ENCODE measurements at places on chromosomes 12 and 14. TPM values are rescaled to one million over a fixed set of nuclear protein-coding genes. Genes with fewer than 3 reads are reported as not detected.

DNA sequence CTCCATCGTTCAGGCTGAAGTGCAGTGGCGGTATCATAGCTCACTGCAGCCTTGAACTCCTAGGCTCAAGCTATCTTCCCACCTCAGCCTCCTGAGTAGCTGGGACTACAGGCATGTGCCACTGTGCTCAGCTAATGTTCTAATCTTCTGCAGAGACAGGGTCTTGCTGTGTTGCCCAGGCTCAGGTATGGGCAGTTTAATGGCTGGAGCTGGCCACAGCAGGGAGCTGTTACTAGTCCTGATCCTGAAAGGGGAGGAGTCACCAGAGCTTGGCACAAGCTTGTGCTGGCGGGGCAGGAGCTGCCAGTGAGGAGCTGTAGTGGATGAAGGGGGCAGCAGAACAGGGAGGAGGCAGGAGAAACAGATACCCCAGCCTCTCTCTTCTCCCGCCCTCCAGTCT is 10.6 kb downstream of the TMEM120B start:
- DNase-seq = no peak

- peak; percentile 49 for DNase-seq
Measured at GRCh38 chr12:52698651-52699340, 4.5 kb downstream of the KRT77 start.

GRCh38 chr14:38310420-38310995 is 54.6 kb upstream of the CLEC14A start:
- no peak for DNase-seq

- no peak for DNase-seq
Measured at GRCh38 chr12:89968151-89968700, 259.6 kb upstream of the ATP2B1 start.

- no peak for DNase-seq
Measured at GRCh38 chr12:100833282-100833681, 38.7 kb downstream of the ANO4 start.

DNA sequence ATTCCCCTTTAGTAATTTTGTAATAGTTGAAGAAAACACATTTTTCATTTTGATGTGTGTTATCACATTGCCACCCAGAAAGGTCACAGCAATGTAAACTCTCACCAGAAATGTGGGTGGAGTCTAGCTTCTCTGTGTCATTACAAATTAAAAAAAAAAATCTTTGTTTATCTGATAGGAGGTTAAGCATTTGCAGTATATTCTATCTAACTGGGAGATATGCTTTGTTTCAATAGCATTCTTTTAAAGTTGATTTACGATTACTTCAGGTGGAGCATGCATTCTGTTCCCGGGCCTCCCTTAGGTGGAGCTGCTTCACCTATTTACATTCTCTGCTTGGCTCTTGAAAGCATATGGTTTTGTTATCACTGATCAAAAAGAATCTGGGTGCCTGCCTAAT is 7.8 kb downstream of the ADIPOR2 start:
- DNase-seq = no peak

DNA sequence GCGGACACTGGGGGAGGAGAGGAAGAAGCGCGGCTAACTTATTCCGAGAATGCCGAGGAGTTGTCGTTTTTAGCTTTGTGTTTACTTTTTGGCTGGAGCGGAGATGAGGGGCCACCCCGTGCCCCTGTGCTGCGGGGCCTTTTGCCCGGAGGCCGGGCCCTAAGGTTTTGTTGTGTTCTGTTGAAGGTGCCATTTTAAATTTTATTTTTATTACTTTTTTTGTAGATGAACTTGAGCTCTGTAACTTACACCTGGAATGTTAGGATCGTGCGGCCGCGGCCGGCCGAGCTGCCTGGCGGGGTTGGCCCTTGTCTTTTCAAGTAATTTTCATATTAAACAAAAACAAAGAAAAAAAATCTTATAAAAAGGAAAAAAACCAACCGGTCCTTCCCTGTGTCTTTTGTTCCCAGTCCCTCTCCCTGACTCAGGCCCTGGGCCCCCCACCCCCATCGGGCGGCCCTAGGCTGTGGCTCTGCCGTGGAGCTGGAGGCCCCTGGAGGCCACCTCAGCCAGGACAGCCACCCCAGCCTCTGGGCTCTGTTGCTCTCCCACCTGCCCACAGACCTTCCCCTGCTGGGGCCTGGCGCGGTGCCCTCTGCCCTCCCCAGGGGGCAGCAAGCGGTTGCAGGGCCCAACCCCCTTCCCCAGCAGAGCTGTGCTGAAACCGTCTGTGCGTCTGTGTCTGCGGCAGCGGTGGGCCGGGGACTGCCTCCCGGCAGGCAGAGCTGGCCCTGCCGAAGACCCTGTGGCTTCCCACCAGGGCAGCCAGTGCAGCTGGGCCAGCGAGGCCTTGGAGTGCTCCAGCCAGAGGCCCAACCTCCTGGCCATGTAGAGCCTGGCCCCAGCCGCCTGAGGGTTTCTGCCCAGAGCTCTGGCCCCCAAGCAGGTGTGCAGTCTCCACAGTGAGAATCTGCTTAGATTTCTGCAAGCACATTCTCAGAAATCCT is 4.0 kb upstream of the CRIP2 start:
- no peak for DNase-seq

GRCh38 chr14:71758229-71758951 is 173.8 kb upstream of the RGS6 start:
- DNase-seq = no peak

DNA sequence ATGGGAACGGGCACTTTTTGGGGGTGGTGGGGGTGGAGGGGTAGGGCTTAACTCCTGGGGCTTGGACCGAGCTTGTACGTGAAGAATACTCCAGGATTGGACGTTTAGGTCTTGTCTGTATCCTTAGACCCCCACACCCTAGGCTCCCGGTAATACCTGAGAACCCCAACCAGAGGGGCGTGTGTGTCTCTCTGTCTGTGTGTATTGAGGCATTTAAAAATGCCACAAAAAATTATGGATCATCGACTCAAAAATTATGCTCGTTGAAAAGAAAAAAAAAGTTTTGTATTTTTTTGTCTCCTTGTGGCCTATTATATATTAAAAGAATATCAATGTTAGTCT is 459 bp downstream of the PPFIBP1 start:
- DNase-seq = no peak

GRCh38 chr14:30573226-30573814 is 14.4 kb downstream of the G2E3 start:
- peak; percentile 46 for DNase-seq

GRCh38 chr14:101441710-101442109 is 119.6 kb upstream of the DIO3 start:
- DNase-seq = no peak

GRCh38 chr12:60194678-60195077 is 598.8 kb downstream of the SLC16A7 start:
- peak; percentile 71 for DNase-seq

- DNase-seq = peak; percentile 38
Measured at GRCh38 chr12:132158677-132159554, 14.7 kb downstream of the NOC4L start.

DNA sequence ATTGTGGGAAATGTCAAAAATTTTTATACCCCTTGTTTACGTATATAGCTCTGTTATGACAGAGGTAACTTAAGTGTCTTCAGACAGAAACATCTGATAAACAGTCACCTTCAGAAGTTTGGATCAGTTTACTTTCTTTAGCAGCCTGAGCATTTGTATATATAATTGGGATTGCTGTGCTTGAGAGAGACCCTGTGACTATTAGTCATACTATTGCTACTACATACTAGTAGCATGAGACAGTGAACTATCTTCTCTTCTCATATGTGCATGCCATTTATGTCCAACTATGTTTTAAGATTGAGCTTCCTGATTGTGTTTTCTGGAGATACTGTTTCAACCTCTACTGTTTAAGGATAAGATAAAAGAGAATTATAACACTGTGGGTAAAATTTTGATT is 101.5 kb downstream of the PDE6H start:
- no peak for DNase-seq

DNA sequence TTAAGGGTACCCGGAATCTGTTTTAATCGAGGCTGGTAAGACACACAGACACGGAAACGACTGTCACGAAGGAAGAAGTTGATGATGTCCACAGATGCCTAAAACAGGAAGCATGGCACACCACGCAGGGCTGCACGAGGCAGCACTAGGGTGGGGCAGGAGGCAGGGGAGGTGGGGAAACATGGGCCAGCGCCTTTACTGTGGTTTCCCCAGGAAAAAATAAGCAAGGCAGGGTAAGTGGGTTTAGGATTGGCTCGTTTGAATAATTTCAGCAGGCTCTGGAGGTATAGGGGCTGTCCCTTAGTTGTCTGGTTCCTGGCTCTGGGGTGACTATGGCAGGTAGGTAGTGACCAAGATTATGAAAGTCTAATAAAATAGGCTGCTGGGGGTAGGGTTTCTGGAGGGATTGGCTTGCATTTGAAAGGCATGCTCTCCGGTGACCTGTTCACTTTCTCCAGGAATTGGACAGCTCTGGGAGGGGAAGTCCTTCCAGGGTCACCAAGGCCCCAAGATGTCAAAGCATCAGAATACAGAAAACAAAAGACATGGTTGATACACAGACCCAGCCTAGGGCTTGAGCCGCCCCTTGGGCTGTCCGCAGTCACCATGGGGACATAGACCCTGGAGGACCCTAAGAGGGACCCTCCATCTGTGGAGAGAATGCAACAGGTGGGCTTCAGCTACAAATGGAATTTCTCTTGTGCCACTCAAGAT is 35.3 kb downstream of the MAP1LC3B2 start:
- DNase-seq = no peak

DNA sequence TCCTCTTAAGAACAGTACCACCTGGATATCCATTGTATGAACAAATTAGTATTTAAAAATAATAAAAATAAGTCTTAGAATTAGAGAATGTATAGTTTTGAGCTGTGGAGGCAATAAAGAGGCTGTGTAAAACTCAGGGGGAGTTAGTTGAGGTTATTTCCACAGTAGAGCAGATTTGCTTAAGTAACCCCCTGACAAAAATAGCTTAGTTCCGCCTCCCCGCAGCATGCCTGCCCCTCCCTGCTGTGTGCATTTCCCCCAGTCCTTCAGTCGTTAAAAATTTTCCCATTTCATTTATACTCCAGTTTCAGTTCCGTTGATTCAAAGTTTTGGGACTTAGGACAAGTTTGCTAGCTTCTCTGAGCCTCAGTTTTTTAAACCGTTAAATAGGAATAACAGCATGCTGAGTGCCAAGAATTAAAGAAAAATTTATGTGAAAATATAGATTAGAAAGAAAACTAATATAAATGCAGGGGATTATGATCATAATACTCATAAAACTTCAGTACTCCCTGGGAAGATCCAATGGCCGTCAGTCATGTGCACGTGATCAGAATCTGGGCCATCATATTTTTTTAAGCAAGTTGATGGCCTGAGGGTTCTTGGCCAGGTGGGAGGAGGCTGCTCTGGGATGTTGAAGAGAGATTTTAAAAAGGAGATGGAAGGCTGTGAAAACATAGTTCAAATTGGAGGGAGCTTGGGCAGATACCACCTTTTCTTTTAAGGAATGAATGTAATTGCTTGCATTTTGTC is 14.5 kb upstream of the SLC38A2 start:
- DNase-seq = peak; percentile 61

STON2 gene
- 228 TPM for total RNA-seq

PRKCH gene
- total RNA-seq = 15.2 TPM

SYT1 gene
- 1.7 TPM for total RNA-seq

OLR1 gene
- total RNA-seq = not detected

TRHDE gene
- total RNA-seq = 0.78 TPM

DIO2 gene
- total RNA-seq = 0.03 TPM
